ENCODE measurements at places on chromosomes 3 and 15.

DNA sequence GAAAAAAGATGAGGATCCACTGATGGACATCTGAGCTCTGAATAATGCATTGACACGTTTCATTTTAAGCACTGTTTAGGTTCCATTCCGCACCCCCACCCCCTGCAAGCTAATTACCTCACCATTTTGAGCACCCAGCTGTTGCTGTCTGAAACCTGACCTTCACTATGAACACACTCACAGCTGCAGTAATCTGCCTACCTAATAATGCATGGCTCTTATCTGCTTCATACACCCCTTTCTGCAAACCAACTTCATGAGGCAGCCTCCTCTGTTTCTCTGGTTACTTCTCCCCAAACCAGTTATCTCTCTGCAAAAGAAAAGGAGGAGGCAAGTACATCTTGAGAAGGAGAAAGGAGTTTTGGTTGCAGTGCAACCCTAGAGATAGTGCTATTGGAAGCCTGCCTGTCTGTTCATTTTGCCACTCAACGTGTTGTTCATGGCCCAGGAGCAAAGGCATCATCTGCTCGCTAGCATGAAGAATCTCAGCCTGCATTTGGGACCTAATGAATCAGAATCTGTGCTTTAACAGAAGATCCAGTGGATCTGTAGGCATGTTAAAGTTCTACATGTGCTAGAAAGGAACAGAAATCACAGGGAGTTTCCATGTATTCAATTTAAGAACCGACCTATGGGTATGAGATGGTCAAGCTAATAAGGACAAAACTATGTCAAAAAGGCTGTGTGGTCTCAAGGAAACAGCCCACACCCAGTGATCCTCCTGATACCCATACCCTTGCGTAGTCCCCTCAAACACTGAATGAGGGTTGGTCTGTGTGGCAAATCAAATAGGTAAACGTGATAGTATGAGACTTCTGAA is 87.2 kb downstream of the MB21D2 start:
- DNase-seq, result no peak

DNA sequence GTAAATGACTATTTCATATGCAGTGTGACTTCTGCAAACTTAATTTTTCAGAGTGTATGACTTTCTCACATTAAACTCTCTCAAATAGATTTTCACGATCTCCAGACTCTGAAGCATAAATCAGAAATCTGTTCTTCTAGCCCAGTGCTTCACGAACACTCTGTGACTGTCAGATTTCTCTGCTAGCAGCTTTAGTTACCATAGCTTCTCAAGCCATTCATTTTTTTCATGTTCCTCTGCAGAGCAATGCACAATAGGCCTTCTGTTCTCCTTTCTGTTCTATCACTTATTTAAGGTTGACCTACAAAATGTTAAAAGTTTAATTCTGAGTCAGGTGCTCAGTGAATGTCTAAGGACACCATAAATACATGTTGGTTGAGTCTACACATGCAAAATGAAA is 1102.2 kb downstream of the TUSC7 start:
- no peak for DNase-seq

- DNase-seq, result no peak
Measured at GRCh38 chr15:58492661-58493397, 61.0 kb downstream of the LIPC start.

GRCh38 chr3:19937459-19938294 is 3.7 kb upstream of the EFHB start:
- no peak for DNase-seq

- DNase-seq, result no peak
Measured at GRCh38 chr3:79086514-79086913, 681.3 kb downstream of the ROBO1 start.

All from BJ (cell line).